ENCODE measurements at places on chromosomes 12 and 14.

DNA sequence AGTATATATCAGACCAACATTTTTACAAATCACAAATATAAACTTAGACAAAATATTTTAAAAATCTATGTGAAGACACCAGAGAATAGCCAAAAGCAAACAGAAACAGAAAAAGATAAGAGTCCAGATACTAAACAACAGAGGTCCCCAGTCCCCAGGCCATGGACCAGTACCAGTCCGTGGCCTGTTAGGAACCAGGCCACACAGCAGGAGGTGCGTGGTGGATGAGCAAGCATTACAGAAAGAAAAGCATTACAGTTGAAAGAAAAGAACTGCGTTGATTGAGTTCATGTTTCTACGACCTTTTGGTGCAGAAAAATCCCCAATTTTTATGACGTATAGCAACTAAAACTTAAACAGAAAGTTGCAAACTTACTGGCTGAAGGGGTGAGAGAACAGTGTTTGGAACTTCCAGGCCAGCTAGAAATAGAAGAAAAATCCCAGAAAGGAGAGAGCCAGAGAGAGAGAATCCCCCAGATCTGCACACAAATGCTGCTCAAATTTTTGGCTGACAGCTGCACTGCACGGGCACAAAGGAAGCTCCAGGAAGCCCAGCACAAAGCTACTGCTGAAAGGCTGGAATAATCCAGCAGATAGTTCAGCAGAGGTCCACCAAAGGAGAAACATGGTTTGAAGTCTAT lies 159.6 kb upstream of the C14orf180 start:
- DNase-seq, result no peak

GRCh38 chr14:31966896-31967668 lies 110.0 kb upstream of the ARHGAP5 start:
- DNase-seq, result no peak

- no peak for DNase-seq
Observed at GRCh38 chr12:65900912-65901672, 76.8 kb downstream of the HMGA2 start.

- no peak for DNase-seq
Observed at GRCh38 chr12:52295663-52296062, 4.3 kb upstream of the KRT81 start.

- DNase-seq, result no peak
Observed at GRCh38 chr12:46267575-46267824, 1.3 kb downstream of the SLC38A1 start.

DNA sequence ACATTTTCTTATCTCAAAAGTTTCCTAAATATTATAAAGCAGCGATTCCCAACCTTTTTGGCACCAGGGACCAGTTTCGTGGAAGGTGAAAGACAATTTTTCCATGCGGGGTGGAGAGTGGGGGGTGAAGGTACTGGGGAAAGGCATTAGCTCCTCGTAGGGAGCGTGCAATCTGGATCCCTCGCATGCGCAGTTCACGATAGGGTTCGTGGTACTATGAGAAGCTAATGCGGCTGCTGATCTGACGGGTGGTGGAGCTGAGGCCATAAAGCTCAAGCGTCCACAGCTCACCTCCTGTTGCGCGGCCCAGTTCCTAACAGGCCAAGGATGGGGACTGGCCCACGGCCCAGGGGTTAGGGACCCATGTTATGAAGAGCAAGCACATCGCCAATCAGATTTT lies 29.9 kb downstream of the NEUROD4 start:
- DNase-seq, result no peak

DNA sequence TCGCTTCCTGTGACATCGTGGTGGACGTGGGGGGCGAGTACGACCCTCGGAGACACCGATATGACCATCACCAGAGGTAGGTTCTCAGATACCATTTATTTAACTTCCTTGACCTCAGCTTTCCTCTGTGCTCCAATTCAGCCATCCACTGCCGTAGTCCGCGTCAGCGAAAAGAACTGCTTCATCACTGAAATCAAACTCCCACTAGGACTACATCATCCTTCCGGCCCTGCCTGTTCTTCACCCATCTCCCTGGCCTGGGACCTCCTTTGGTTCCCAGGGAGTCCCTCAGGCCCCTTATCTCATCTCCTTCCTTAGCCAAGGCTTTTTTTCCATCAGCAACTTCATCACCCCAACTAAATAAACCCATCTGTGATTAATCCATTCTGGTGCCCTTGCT lies 692 bp downstream of the MYG1 start:
- DNase-seq, result no peak

DNA sequence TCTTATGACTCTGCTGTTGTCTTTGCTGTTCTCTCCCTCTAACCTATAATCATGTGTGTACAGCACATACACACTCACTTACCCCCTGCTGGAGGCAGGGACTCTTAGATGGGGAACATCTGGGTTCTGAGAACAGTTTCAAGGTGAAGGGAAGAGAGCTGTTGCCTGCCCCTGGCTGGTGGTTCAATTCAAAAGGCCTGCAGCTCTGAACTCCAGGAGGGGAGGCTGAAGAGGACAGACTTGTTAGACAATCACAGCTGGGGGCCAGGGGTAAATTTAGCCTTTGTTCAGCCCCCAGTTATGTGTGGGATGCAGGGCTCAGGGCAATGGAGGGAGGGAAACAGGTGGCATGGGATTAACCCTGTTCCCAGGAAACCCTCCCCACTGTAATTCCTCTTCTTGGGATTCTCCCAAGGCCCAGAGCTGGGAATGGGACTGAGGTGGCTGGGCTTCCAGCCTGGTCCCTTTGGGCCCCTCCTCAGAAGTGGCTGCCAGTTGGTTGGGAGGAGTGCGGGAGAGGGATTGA lies 1.9 kb downstream of the MYL6B start:
- no peak for DNase-seq

Data from activated T-cell treated with anti-CD3 and anti-CD28 coated beads, Interleukin-2, amount 50 U/mL, for 1 hour (primary cell).